ENCODE measurements at places on chromosomes 6 and 20.
A peak's percentile ranks its signal among the peaks of the same experiment; 100 is the strongest.

DNA sequence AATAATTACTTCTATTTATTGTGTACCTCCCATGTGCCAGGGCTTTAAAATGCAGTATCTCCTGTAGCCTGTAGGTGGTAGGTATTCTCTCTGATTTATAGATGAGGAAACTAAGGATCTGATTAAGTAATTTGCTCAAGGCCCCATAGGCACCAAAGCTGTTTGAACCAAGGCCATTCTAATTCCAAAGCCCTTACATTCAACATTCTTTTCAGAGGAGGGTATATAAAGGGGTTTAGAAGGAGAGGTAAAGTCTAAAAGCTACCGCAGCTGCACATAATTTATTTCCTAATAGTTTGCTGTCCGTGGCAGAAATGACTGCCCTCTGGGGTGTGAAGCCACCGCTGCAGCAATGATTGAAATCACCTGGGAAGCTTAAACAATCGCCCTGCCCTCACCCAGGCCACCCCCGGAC lies 95.0 kb upstream of the FAM8A1 start:
- no peak for DNase-seq

DNA sequence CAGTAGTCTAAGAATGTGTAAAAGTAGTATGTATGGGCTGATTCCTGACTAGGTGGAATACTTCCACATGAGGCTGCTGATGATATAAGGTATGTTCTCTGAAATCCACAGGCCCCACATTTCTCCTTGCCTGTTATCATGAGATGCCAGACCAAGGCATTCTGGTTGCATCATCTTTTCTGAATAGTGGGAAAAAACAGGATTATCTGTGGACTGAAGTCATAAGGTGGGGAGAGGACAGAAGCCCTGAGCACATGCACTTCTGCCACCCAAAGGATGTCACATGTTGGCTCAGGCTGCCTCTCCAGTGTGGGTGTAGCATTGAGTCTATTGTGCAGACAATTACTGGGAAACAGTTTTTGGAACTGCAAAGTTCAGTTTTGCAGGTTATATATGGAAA lies 184.5 kb upstream of the RAB32 start:
- no peak for DNase-seq

- no peak for DNase-seq
These were observed 1267.0 kb upstream of the CITED2 start for GRCh38 chr6:140641412-140641811.

DNA sequence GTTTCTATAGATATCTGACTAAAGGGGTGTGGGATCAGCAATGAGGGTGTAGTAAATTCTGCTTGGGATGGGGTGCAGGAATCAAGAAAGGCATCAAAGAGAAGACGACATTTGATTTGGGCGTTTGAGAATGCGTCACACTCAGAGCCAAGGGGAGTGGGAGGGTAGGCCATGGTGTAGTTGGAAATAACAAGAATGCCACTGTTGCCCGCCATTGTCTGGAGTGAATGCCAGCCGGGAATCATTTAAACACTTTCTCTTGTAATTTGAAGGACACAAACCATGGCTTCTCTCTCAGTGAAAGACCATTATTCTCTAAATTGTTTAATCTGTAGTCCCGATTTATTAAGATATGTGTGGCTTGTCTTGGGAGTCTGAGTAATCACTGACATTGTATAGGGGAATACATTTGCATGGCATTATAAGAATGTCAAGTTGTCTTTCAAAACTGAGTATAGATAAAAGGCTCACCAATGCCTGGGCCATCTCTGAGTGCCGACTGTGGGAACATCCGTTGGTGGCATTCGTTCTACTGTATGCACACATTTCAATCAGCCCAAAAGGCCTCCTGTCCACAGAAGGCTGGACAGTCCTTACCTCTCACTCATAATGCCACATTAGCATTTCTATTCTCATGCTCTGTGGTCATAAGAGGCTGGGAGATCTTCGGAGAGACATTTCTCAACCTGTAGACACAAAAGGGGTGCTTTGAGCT lies 777.8 kb downstream of the KIF16B start:
- DNase-seq = no peak

- DNase-seq = peak; percentile 56
These were observed 24.4 kb downstream of the CNBD2 start for GRCh38 chr20:35992713-35993335.

- DNase-seq = no peak
These were observed 13.5 kb downstream of the DLGAP4 start for GRCh38 chr20:36319356-36320260.

DNA sequence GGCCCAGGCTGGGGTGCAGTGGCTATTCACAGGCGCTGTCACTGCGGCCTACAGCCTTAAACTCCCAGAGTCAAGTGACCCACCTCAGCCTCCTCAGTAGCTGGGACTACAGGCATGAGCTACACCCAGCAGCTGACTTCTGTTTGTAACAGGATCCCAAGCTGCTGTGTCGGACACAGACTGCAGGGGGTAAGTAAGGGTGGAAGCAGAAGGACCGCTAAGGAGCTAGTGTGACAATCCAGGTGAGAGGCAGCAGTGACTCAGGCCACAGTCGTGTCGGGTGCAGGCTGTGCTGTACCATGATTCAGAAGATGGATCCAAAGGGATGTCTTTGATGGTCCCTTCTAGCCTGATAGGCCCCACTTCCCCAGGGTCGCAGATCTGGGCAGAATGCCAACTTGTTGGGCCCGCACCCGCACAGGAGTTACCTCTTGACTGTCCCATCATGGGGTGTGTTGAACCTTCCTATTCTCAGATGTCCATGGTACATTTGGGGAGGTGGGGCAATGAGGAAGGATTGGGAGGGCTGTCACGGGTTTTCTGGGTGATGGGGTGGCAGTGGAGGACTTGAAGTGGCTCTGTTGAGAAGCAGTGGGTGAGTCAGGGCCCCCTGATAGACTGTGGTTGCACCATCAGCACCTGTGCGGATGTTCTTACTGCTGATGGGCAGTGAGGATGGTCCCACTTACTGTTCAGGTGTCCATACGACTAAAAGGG lies 25.3 kb downstream of the AAR2 start:
- DNase-seq = no peak

GRCh38 chr6:45376310-45377042 lies 1.3 kb downstream of the SUPT3H start:
- DNase-seq = no peak

- no peak for DNase-seq
These were observed 6.9 kb downstream of the RPL10A start for GRCh38 chr6:35474942-35475570.

GRCh38 chr6:968791-969190 lies 275.9 kb upstream of the EXOC2 start:
- DNase-seq = no peak

GRCh38 chr20:21325296-21325695 lies 22.2 kb downstream of the XRN2 start:
- DNase-seq = no peak

DNA sequence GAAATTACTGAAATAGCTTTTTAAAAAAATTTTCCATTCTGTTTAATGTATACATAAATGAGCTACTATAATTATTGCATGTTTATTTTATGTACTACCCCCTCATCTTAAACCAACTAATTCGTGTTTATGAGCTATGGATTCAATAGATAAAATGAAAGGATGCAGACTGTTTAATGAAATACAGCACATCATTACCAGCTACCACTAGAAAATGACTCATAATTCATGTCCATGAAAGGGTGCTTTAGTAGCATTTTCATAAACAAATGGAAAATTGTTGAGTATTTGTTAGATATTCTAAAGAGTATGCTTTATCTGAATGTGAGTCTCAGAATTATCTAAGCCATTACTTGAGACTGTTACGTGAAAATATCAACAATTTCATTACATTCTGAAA lies 1590.1 kb downstream of the HACE1 start:
- DNase-seq = no peak

GRCh38 chr6:39302669-39303424 lies 11.4 kb downstream of the KCNK17 start:
- DNase-seq = peak; percentile 72

DNA sequence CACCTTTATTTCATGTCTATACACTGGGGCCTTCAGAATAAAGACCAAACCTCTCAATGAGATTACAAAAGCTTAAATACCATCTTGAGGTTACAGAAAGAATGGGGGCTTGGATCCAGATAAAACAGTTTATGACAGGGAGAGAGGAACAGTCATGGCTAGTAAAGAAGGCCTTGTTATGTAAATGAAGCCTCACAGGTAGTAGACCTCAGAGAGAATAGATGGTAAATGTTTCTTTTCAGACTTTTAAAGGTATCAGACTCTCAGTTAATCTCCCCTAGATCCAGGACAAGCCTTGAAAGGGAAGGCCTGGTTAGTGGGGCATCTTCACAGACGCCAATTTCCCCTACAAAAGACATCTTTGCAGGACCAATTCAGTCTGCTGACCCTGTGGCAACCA lies 1325.6 kb downstream of the HACE1 start:
- no peak for DNase-seq

DNA sequence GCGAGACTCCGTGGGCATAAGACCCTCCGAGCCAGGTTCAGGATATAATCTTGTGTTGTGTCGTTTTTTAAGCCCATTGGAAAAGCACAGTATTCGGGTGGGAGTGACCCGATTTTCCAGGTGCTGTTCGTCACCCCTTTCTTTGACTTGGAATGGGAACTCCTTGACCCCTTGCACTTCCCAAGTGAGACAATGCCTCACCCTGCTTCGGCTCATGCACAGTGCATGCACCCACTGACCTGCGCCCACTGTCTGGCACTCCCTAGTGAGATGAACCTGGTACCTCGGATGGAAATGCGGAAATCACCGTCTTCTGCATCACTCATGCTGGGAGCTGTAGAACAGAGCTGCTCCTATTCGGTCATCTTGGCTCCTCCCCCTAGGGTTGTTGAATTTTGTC lies 307.7 kb upstream of the DEFB115 start:
- no peak for DNase-seq

DNA sequence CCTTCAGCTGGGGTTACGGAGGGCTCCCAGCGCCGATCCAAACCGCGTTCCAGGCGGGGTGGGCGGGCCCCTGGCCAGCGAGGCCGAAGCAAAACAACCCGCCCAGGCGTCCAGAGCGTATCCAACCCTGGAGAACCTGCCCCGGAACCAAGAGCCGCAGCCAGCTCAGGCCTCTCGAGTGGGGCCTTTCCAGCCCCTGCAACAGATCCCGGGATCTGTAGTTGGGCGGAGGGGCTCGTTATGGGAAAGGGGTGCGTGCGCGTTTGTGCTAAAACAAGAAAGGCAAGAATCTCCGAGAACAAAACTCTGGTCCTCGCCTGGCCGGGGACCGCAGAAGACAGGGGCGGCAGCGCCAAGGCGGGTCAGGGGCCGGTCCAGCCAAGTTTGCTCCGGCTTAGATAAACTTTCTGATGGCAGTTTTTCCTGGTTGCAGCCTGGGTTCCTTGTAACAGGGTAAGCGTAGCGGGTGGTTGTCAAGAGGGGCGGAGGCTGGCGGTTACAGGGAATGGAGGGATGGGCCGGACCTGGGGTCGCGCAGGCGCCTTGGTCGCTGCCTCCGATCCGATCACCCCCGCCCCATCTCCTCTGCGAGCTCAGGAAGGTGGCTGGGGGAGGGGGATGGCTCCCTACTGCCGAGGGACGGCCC lies 448 bp upstream of the RIN2 start:
- DNase-seq = peak; percentile 89

All from NCI-H748 treated with DMSO at 0.1 percent for 48 hours (cell line).